Prostate gland (tissue), 2 donors: ENCODE measurements at places on chromosomes 6 and 20. TPM values are rescaled to one million over a fixed set of nuclear protein-coding genes. Genes with fewer than 3 reads are reported as not detected.

The ENPP5 gene
- 45.7 TPM for total RNA-seq

DNA sequence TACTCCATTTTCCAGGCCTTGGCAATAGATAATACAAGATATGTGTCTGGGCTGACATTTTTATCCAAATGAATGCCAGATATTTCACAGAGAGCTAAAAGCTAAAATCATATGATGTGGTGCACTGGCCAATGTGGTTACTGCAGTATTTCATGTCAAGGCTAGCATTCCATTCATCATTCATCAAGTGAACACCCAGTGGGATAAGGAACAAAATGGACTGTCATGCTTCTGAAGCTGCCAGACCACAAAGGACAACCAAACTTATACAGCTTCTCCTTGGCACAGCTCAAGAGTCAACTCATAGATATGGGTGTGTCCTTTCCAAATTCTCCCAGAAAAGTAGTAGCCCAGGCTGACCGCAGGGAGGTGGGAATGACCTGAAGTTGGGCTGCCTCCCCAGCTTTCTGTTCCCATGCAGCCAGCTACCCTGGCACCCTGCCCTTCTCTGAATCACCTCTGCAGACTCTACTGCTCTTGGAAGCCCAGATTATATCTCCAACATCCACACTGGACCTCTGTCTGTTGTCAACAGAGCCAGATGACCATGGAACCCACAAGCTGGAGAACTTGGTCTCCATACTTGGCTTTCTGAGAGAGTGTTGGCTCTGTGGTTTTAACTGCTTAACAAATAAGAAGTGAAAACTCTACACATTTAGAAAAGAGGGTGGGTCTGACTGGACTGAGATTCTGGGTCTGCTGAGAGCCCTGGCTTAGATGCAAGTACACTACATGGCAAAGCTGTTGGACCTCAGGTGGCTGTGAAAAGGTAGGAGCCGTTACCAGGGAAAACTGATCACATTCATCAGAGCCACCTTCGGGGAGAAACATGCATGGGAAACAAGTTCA lies 122.8 kb downstream of the ALDH8A1 start:
- peak; percentile 55 for DNase-seq

DNA sequence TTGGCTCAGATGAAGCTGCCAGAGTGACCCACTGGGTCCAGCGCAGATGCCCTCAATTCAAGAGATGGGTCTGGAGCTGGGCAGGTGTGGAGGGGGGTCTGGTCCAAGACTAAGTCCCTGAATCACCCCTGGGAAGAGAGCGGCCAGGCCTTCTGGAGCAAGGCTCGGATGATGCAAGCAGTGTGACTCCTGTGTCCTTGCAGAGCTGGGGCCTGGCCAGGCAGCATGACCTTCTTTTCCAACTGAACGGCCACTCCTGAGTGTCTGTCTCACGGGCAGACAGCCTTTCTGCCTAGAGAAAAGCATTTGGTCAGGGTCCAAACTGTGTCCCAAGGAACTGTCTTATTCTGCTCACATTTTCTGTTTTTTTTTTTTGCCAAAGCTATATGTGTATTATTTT lies 42.6 kb upstream of the FNDC1 start:
- no peak for DNase-seq

GRCh38 chr20:41697861-41698559 lies 79.8 kb upstream of the CHD6 start:
- DNase-seq = no peak

The PDYN gene
- total RNA-seq = not detected

- no peak for DNase-seq
These were observed 10.7 kb upstream of the LZTS3 start for GRCh38 chr20:3183896-3184612.

DNA sequence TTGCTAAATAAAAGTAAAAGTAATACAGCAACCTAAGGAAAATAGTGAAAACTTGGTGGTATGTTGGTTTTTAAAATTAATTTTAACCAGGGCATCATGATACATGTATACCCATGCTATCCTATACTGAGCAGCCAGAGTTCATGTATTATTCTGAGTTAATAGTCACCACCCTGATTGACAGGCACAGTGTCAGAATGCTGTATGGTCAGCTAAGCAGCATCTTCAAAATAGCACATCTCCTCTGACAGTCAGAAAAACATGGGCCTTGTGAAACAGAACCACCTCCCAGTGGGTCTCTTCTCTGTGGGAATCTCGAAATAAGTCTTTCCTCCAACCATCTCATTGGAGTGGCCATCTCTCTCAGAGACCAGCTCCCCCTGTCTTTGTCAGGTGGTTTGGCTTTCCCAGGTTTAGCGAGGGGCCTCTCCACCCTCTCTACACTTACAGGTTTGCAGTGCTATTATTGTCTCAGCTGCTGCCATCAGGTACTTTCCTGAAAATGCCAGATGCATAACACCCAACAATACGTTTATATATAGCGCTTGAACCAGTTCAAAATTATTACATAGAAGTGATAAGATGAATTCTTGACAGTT lies 47.1 kb upstream of the RNF8 start:
- DNase-seq = no peak

The EDN3 gene
- 5.3 TPM for total RNA-seq

- no peak for DNase-seq
These were observed 31.9 kb downstream of the INSM1 start for GRCh38 chr20:20399531-20400500.

GRCh38 chr6:153086225-153086990 lies 44.7 kb downstream of the RGS17 start:
- no peak for DNase-seq

GRCh38 chr6:109130065-109130464 lies 34.8 kb downstream of the CEP57L1 start:
- DNase-seq = no peak

The THBS2 gene
- 3.3 TPM for total RNA-seq

DNA sequence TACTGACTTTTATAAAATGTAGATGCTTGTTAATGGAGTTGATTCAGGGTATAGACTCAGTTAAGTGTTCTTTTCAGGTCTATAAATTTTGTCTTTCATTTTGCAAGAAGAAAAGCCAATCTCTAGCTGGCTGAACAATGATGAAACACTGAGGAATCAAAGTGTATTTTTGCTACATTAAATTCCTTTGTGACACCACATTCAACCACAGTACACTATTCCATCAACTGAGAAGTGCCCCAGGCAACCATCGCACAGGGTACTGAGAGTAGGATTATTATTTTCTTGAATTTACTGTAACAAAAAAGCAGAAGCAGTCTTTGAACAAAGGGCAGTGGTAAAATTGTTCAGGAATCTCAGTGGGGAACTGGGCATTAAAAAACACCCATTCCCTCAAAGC lies 83.6 kb downstream of the PREP start:
- DNase-seq = no peak

GRCh38 chr6:112626468-112627082 lies 279.4 kb downstream of the RFPL4B start:
- DNase-seq = no peak

The EPHA7 gene
- 5.9 TPM for total RNA-seq

GRCh38 chr6:14905201-14905600 lies 340.7 kb upstream of the JARID2 start:
- no peak for DNase-seq

The SGK2 gene
- 0.68 TPM for total RNA-seq

The WFDC10B gene
- total RNA-seq = not detected

DNA sequence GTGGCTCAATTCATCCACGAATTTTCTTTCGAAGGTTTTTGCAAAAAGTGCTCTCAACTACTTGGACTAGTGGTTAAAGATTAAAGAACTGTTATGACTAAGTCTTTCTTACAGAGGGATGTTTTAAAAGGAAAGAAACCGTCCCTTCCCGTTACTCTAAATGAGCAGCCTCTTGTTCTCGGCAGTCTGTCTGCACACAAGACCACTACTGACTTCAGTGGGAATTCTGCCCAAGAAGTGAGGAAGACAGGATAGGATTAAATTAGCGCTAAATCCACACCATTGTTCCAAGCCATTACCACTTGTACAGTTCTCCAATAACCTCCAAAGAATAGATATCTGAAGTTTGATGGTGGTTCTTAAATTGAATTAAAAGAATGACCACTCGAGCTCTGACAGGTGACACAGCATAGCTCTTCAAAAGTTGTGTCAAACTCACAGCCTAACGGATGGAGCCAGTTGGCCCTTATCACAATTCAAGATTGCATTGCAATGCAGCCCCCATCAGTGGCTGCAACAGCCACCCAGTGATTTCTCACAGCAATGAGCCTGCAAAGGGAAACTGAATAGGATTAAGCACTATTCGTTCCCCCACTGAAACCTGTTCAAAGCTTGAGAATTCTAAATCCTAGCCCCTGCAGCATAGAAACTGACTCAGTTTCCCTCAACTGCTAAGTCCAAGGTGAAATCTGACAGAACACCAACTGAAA lies 1.8 kb downstream of the EPB41L2 start:
- DNase-seq = no peak

The SRSF12 gene
- total RNA-seq = 1.0 TPM

The SNAP25 gene
- total RNA-seq = 10.0 TPM

DNA sequence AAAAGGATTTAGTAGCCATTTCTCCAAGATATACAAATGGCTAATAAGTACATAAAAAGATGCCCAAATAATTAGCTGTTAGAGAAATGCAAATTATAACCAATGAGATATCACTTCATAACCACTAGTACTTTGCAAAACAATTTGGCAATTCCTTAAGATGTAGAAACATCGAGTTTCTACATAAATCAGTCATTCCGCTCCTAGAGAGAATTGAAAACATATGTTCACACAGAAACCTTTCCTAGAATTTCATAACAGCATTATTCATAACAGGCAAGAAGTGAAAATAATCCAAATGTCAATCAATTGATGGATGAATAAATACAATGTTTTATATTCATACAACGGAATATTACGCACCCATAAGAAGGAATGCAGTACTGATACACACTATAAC lies 20.5 kb upstream of the NT5E start:
- no peak for DNase-seq

DNA sequence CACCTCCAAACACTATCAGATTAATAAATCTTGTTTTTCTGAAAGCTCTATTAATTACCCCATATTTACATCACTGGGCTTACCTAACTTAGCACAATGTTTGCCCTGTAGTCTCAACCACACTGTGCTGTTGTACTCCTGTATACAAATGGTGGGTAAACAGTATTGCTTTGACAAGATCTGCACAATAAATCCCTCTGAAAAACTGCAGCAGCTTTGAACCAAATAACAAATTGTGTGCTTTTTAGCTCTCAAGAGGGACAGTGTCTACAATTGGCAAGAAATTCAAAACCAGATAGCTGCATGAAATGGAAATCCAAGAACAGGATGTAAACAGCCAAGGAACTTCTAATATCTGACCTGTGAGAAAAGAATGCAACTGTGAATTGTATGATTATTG lies 10.4 kb downstream of the KIF6 start:
- DNase-seq = no peak

GRCh38 chr6:35318196-35319171 lies 20.9 kb downstream of the DEF6 start:
- peak; percentile 71 for DNase-seq

The C6orf118 gene
- total RNA-seq = not detected

The RPS18 gene
- 1,990 TPM for total RNA-seq

DNA sequence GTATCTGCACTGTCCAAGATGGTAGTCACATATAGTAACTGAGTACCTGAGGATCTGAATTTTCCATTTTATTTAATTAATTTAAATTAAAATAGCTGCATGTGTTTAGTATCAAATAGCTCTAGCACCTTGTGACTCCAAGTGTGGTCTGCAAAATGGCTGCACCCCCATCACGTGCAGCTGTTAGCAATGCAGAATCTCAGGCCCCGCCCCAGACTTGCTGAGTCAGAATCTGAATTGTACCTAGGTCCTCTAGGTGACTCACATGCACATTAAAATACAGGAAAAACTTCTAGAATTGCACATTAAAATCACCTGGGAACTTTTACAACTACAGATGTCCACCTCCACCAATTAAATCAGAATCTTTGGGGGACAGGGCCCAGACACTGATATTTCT lies 19.2 kb upstream of the FAM83C start:
- no peak for DNase-seq

- no peak for DNase-seq
These were observed 56.4 kb downstream of the ALDH5A1 start for GRCh38 chr6:24551139-24551538.

GRCh38 chr20:57498425-57499400 lies 26.2 kb downstream of the CTCFL start:
- no peak for DNase-seq

- no peak for DNase-seq
These were observed 595.3 kb upstream of the ADGRB3 start for GRCh38 chr6:68039641-68040311.

- DNase-seq = no peak
These were observed 247.0 kb downstream of the IBTK start for GRCh38 chr6:82000551-82000950.

DNA sequence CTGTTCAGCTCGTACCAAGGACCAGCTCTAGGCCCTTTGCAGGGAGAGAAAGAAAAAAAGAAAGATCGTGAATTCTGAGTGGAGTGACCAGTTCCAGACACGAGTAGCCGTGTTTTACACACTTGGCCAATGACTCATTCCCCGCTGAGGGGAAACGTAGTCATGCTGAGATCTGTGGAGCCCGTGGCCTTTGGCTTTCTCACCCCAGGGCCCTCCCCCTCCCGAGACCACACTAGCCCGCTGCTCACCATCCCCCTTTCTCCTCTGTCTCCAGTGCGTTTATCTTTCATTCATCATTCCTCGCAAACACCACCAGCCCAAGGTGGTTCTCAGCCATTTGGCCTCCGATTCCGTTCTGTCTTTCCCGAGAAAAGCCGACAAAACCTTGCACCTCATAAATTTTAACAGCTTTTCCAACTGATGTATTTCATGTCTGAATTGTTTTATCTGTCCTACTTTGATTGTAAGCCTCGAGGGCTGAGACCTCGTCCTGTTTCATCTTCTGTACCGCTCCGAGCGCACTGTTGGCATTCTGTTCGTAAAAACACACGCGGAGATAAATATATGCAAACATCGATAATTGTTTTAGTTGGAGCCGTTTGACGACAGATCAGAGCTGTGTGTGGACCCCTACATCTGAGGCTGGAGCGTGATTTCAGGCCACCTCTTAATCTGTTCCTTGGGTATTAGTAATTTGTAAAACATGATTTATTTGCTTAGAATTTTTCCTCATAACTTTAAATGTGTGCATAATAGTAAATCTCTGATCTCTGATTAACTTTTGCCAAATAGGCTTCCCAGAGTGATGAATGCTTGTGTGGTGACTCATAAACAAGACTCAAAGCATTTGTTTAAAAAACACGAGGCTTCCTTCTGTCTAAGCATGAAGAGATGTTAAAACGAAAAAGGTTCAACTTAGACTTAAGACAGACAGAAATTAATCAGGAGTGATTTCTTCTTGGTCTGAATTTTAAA lies 336.6 kb downstream of the CDH4 start:
- DNase-seq = no peak

GRCh38 chr20:20683481-20684321 lies 28.7 kb downstream of the RALGAPA2 start:
- DNase-seq = no peak

- DNase-seq = no peak
These were observed 31.9 kb downstream of the ARID1B start for GRCh38 chr6:156809034-156809433.

The ZSCAN31 gene
- total RNA-seq = 13.7 TPM

DNA sequence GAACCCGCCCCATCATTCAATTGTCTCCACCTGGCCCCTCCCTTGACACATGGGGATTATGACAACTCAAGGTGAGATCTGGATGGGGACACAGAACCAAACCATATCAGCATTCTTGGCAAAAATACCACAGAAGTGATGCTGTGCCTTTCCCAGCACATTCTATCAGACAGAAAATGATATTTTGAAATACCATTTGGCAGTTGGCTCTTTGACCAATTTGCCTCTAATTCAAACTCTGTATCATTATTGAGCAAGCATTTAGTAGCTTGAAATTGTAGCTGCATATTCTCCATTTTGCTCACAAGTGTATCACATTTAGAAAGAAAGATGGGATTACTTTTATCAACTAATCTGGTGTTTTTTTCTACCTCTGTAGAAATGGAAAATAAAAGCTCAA lies 64.0 kb downstream of the PLCB1 start:
- no peak for DNase-seq

The MATN4 gene
- total RNA-seq = 0.34 TPM
